Stimulated activated CD4-positive, alpha-beta T cell treated with anti-CD3 and anti-CD28 coated beads, Interleukin-1b, Interleukin-23, amount 100 ng/mL, for 24 hours (primary cell): ENCODE measurements at places on chromosomes 4 and X.

- no peak for DNase-seq
Observed at GRCh38 chrX:155966876-155967275, 30.6 kb upstream of the IL9R start.

GRCh38 chr4:173746424-173746823, 216.4 kb upstream of the HAND2 start:
- no peak for DNase-seq

GRCh38 chr4:55634417-55635128, 1.5 kb downstream of the NMU start:
- DNase-seq = no peak

GRCh38 chrX:39162322-39162735, 361.1 kb downstream of the MID1IP1 start:
- peak; percentile 21 for DNase-seq

- DNase-seq = no peak
Observed at GRCh38 chr4:31768756-31769155, 1048.6 kb downstream of the PCDH7 start.

- DNase-seq = no peak
Observed at GRCh38 chrX:35439692-35440091, 358.4 kb upstream of the MAGEB16 start.

DNA sequence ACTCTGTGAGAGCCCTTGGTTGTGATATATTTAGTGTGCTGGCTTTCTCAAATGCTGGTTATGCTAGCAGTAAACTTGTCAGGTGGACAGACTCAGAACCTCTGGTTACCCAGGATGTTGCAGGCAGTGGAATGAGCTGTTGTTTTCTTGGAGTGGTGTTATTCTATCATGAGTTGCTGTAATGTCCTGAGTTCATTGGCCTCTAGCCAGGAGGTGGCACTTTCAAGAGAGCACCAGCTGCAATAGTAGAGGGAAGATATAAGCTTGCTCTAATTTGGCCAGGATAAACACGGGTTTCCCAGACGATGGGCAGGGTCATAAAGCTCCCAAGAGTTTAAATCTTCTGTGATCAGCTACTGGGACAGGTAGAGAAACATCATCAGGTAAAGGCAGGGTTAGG, 95.0 kb upstream of the UBQLN2 start:
- DNase-seq = no peak

- no peak for DNase-seq
Observed at GRCh38 chr4:99635601-99636000, 22.0 kb downstream of the C4orf54 start.

- no peak for DNase-seq
Observed at GRCh38 chr4:139824882-139825522, 159.4 kb downstream of the MGST2 start.

GRCh38 chr4:185792384-185793115, 19.4 kb downstream of the SORBS2 start:
- no peak for DNase-seq

GRCh38 chr4:70815370-70815769, 24.3 kb downstream of the GRSF1 start:
- no peak for DNase-seq

GRCh38 chrX:72492499-72492898, 80.1 kb downstream of the HDAC8 start:
- DNase-seq = no peak

- no peak for DNase-seq
Observed at GRCh38 chr4:40984051-40984450, 230.3 kb downstream of the APBB2 start.

DNA sequence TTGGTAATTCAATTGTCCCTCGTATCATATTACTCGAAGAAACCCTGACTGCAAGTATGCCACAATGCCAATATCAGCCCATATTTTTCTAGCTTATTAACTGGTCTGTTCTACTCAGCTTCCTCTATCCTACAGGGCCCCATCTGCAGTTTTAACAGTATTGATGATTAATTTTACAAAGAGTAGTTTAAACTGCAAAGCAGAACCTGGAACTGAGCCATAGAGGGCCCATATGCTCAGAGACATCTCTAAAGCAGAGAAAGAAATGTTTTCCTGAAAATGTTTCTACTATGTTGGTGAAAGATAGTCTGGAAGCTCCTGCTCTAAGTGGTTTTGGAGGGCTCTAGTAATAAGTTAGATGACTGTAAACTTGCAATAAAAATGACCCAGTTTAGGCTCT, 259.4 kb upstream of the CENPE start:
- no peak for DNase-seq

GRCh38 chr4:99276417-99276816, 14.4 kb downstream of the ADH1A start:
- DNase-seq = no peak
